ENCODE measurements at places on chromosomes 2 and 18.

GRCh38 chr2:21404827-21405625 lies 281.3 kb downstream of the TDRD15 start:
- no peak for DNase-seq

DNA sequence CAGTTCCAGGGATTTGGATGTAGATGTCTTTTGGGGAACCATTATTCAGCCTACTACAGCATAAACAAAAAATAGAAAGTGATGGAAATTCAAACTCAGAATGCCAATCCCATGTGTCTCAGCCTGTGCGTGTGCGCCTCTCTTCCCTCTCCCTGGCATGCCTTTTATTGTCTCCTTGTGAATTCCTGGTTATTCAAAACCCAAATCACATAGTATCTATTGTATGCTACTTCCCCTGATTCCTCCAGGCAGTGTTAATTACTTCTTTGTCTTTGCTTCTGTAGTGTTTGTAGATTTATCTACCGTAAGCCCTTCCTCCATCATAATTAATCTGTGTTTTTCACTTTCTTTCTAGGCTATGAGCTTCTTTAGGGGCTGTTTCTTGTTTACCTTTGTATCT lies 38.9 kb downstream of the RHBDD1 start:
- DNase-seq, result no peak

DNA sequence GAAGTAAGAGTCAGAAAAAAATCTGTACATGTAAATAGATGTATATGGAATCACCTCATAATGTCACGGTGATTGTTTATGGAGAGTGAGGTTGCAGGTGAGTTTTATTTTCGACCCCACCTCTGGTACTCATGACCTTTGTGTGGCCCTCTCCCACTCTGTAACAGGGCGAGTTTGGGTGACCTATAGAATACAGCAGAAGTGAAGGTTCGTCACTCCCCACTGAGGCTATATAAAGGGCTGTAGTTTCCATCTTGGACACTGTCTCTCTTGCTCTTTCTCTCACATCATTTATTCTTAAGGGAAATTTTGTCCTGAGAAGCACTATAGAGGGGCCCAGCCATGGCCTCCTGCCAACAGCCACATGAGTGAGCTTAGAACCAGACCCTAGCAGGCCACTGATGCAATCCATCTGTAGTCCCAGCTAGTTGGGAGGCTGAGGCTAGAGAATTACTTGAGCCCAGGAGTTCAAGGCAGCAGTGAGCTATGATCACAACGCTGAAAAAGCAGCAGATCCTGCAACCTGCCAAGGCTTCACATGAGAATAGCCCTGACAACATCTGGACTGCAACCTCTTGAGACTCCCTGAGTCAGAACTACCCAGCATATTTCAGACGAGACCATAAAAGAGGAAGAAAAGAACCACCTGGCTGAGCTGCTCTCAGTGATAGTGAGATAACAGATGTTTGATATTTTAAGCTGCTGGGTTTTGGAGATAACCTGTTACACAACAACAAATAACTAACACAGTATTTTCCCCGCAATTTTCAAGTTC lies 74.3 kb upstream of the SLC1A4 start:
- DNase-seq, result no peak

GRCh38 chr2:85453571-85453970 lies 35.1 kb downstream of the SH2D6 start:
- no peak for DNase-seq

DNA sequence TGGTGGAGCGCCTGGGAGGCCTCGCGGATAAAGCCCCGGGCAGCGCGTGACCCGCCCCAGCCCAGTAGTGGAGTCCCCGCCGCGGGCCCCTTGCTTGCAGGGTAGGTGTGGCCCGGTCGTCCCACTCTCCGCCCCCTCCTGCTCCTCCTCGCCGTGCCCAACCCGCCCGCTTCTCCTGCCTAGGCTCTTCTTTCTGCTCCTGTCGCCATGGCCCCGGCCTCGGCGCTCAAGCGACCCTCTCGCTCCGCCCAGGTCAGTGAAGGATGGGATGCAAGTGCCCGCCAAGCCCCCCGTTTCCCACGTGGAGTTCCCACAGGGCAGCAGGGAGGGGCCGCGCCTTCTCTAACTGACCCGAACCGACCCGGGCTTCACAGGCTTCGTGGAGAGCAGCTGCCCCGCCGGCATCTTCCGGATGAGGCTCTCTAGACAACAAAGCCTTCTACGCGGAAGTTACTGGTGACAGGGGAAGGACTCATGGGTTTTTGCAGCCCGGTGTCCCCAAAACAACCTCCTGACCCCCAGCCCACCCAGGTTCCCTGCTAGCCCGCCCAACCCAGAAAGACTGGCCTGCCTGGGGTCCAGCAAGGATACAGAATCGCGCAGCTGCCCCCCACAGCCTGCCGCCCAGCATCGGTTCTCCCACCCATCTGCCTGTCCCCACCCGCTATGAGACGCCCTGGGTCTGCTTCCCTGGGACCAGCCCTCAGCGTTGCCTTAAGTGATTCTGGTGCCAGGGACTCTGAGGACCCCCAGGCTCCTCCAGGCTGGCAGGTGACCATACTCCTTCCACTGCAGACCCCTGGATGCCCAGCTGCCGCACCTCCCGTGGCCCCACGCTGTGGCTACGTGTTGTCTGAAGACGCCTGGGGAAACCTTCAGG lies 32.8 kb downstream of the TTC32 start:
- peak; percentile 45 for DNase-seq

DNA sequence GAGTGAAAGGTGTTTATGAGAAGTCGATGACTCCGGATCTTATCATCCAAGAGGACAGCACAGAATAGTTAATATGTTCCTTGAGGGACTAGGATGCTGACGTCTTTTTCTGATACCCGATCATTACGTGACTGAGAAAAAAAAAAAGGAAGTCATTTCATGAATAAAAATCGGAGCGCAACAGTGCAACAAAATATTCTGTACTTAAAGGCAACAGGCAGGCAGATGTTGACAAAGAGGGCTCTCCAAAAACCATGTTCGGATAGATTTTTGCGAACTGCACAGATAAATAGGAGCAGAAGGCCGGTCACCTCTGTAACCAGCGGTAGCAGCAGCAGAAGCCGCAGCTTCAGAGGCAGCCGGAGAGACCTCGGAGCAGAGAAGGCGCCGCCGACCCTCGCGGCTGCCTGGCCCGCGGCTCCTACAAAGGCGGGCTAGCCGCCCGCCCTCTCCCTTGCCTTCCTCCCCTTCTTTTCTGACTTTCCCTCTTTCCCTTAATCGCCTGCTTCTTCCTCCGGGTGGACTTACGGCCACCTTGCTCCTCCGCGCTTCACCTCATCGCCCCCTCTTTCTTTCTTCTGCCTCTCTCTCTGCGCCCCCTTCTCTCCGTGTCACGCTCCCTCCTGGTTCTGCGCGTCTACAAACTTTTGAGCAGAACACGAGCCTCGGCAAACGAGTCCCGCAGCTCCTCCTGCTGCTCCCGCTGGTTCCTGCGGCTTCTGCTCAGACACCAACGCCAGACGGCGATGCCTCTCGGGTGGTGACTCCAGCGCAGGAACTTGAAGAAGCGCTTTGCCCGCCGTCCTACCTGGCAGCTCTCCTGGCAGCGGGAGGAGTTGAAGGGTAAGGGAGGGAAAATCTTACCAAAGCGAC lies at the start of gene ADCYAP1:
TSS of gene ADCYAP1 (plus strand) at position 654 of the 873 bp plus-strand sequence. CDS start 516 bp downstream, outside the sequence.
- DNase-seq, result no peak

DNA sequence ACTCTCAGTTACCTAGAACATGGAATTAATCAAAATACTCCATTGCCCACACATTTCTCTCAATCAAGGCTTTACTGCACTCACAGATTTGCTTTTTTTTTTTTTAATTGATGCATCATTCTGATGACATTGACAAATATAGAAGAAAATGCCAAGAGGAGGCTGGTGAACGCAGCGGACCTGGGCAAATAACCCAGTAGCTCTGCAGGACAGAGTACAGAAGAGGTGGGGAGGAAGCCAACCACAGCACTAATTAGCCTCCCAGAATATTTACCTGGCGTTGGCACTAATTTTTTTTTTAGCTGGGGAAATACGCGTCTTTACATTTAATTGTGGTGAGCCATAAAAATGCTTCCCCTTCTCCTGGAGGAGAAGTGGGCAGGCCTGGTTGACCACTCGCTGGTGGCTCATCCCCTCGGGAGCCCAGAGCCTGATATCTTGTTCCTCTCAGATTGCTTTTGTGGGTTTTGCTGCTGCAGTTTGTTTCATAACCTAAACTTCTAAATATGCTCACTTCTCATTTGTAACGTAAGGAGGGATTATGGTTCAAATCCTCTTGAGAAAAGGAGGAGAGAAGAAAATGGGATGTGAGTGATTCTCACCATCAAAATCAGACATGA lies 165.8 kb upstream of the EPB41L3 start:
- no peak for DNase-seq

DNA sequence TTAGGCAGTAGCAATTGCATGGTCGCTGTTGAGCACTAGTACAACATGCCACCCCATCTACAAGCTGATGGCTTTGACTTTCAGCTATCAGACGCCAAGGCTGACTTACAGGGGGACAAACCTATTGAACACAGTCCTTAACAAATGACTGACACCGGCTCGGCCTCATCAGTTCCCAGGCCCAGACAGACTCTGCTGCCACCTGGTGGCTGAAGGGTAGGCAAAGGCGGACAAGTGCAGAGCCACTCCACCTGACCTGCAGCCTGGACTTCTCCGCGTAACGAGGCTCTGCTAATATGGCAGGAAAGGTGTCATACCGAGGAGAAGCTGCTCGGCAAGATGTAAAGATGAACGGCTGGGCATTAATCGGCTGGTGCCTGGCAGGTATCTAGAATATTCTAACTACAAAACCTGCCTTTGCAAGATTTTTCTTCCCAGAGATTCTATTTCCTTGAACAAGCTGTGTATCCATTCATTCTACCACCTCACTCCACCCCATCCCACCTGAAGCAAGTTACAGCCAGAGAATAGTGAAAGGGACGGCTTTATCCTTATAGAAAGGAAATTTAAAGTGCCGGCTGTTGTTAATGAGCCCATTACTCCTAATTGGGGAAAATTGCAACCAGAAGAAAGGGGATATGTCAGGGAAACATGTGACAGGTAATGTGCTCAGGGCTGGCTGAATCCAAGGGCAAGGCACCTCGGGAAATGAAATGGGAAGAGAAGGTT lies 67.4 kb downstream of the STEAP3 start:
- peak; percentile 49 for DNase-seq

DNA sequence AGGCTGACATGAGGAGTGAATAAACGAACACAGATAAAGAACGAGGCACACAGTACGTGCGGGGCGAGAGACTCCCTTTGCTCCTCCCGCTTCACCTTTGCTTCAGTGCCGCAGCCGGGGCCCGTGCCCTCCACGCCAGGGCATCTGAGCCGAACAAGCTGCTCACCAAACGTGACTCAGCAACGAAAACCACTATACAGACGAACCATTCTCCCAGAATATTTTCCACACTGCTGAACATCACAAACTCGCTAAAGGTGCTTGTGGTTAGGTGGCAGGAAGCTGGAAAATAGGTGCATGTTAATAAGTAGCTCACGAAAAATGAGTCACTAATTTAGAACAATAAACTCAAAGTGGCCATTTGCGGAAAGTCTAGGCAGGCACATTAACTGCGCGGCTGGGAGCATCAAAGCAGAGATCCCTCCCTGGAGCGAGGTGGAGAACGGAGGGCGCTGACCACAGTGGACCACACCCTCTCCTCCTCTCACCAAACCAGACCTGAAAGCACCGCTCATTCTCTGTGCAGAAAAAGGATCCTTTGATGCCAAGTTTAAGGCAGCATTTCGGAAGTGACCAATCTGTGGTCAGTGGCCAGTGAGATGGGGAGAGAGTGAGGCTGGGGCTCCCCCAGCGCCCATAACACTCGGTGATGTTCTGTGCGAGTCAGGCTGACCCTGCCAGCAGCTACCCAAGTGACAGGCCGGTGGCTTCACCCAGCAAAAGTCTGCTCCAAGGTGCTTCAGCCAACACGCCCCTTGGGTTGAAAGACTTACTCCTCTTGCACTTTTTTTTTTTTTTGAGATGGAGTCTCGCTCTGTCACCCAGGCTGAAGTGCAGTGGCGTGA lies 153.2 kb downstream of the HDAC4 start:
- DNase-seq, result no peak

DNA sequence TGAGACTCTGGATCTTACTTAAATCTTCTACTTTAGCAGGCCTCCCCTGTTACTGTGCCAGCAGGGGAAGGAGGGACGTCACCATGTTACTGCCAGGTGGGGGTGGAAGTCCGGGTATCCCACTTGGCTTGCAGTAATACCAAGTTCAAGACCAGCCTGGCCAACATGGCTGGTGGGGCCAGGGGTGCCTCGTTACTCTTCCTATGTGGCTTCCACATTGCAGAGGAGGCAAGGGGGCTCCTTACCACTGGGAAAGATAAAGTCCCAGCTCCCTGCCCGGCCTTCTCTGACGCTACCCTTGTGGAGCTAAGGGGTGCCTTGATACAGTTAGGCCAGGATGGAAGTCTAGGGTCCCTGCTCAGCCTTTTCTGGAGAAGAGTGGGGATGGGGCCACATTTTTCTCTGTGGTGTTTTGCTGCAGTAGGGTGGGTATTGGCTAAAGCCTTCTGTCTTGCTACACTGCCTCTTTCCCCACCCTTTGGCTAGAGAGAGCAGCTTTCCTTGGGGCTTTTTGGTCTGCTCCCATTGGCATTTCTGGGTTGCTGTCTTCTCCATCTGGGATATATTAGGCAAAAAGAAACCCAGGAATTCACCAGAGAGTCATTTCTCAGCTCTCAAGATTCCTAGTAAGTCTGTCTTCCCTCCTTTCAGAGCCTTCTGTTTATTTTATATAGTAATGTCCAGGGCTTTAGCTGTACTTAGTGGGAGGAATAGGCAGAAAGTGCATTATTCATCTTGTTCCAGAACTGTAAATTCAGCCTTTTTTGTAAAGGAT lies 21.9 kb downstream of the ELMOD3 start:
- DNase-seq, result no peak

DNA sequence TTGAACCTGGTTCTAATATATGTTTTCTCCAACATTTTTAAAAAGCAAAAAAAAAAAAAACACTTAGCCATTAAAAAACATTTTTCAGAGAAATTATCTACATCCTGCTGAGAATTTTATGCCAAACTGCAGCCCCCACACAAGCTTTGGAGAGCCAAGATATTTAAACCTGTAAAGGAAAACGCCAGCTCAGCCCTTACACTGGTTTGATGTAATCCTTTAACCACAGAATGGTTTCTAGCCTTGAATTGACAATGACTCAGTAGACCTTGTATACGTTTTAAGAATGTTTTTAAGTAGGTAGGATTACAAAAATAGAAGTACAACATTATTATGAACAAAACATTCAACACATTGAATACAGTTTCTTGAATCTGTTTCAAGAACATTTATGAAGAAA lies 113.6 kb downstream of the BABAM2 start:
- no peak for DNase-seq

- no peak for DNase-seq
Observed at GRCh38 chr2:215664847-215665525, 229.1 kb upstream of the FN1 start.

DNA sequence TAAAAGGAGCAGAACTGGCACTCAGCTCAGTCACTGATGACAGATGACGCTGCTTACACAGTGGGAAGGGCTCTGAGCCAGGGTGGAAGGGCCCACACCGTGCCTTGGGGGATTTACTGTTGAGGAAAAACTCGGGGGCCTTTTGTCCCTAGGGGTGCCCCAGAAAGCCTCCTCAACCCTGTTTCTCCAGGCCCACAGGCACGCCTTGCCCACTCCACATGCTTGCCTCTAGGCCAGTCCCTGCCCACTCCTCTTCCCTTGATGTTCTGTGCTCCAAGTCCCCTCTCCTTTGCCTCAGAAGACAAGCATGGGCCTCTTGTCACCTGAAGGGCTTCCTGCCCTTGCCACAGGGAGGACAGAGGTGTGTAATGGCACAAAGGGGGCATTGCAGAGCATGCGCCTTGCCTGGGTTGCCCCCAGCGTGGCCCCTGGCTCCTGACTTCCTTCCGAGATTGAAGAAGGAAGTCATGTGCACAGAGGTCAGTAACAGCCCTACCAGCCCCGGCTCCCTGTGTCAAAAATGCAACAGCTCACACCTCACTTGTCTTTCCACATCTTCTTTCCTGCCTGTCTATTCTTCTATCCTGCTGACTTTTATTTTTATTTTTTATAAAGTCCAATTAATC lies 65.1 kb downstream of the LIPG start:
- no peak for DNase-seq

All from stimulated activated CD4-positive, alpha-beta T cell treated with anti-CD3 and anti-CD28 coated beads, TNF-alpha, amount 100 ng/mL, for 1 hour (primary cell).